Mammary epithelial cell (primary cell): ENCODE measurements at places on chromosomes 2 and 18. TPM values are rescaled to one million over a fixed set of nuclear protein-coding genes. Genes with fewer than 3 reads are reported as not detected.
A peak's percentile ranks its signal among the peaks of the same experiment; 100 is the strongest.

DNA sequence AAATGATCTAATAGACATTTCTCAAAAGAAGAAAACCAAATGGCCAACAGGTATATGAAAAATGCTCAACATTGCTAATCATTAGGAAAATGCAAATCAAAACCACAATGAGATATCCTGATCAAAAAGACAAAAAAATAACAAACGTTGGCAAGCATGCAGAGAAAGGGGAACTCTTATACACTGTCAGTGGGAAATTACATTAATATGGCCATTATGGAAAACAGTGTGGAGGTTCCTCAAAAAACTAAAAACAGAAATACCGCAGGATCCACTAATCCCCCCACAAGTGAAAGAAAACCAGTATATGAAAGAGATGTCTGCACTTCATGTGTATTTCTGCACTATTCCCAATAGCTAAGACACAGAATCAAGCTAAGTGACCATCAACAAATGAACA, 57.7 kb upstream of the CTIF start:
- no peak for DNase-seq

The RGPD4 gene
- 0.13 TPM in 1 of 2 replicates, not detected in the other for total RNA-seq

DNA sequence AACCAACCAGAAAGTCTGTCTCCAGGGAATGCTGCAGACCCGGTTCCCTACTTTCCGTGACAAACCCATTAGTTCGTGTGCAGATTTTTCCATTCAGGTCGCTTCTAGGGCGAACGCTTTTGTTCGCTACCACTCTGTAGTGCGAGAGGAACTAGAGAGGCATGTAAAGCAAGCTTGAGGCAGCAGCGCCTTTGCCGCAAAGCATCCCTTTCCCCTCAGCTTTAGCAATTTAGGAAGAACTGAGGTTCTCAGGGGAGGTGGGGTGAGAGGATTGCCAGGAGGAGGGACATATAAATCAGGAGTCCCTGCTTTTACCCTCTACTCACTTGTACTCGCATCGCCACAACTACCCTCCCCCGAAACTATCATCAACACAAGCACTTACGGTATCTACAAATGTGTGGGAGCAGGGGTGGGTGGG, 748 bp upstream of the ZNF804A start:
- DNase-seq = no peak

- DNase-seq = peak; percentile 56
Observed at GRCh38 chr2:191864628-191865374, 17.9 kb upstream of the CAVIN2 start.

The SPP2 gene
- total RNA-seq = not detected

- DNase-seq = no peak
Observed at GRCh38 chr2:48412443-48413250, 117.3 kb upstream of the STON1 start.

DNA sequence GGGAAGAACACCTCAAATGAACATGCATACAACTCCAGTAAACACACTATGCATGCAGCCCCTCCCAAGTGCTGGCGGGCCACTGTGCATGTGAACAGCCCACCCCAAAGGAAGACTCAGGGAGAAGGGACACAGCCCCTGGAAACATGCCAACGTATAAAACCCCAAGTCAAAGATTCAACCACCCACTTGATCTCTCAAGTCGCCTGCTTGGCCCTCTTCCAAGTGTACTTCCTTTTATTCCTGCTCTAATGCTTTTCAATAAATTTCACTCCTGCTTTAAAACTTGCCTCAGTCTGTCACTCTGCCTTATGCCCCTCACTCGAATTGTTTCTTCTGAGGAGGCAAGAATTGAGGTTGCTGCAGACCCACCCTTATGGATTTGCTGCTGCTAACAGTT, 139.1 kb downstream of the C1D start:
- DNase-seq = no peak

The MCM6 gene
- 9.7 and 39.0 TPM in 2 replicates for total RNA-seq

The CHRND gene
- total RNA-seq = not detected

DNA sequence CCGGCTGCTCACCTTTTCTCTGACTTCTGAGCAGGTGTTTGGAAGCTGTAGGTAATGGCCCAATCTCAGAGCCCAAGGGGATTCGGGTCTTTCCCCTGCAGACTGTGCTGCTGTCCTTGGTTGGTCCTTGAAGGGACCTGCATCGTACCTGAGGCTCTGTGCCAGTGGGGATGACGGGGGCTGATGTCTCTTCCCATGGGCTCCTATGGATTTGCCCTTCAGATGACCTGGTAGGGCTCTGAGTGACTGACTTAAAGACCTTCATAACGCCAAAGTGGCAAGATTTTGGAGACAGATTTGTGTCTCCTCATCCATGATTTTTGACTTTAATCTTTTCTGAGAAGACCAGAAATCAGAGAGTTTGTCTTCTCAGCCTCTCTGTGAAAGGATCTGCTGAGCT, 166.1 kb downstream of the FAM210A start:
- no peak for DNase-seq

DNA sequence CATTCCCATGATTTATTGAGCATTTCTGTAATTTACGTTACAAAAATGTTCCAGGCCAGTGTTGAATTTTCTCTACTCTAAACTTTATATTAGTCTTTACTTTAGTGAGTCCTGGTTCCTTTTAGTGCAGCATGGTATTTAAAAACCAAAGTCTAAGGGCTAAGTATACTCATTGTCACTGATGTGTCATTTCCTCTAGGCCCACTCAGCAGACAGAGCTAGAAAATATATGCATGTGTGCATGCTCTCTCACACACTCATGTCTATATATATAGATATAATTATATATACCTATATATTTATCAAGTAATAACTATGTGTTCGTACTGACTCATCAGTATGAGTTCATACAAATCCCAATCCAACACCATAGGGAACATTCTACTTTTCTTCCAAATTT, 132.5 kb upstream of the SLC8A1 start:
- DNase-seq = no peak

The GPR75 gene
- total RNA-seq = 7.8 TPM

DNA sequence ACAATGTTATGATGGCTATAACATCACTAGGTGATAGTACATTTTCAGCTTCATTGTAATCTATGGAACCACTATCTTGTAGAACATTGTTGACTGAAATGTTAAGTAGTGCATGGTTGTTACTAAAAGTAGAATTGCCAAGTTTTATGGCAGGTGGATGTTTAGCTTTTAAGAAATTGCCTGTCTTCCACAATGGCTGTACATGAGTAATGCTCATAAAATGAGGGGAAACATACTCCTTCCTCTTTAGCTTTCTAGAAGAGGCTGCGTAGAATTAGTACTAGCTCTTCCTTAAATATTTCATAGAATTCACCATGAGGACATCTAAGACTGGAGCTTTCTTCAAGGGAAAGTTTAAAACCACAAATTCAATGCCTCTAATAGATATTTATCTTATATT, 161.0 kb downstream of the TPGS2 start:
- DNase-seq = no peak

DNA sequence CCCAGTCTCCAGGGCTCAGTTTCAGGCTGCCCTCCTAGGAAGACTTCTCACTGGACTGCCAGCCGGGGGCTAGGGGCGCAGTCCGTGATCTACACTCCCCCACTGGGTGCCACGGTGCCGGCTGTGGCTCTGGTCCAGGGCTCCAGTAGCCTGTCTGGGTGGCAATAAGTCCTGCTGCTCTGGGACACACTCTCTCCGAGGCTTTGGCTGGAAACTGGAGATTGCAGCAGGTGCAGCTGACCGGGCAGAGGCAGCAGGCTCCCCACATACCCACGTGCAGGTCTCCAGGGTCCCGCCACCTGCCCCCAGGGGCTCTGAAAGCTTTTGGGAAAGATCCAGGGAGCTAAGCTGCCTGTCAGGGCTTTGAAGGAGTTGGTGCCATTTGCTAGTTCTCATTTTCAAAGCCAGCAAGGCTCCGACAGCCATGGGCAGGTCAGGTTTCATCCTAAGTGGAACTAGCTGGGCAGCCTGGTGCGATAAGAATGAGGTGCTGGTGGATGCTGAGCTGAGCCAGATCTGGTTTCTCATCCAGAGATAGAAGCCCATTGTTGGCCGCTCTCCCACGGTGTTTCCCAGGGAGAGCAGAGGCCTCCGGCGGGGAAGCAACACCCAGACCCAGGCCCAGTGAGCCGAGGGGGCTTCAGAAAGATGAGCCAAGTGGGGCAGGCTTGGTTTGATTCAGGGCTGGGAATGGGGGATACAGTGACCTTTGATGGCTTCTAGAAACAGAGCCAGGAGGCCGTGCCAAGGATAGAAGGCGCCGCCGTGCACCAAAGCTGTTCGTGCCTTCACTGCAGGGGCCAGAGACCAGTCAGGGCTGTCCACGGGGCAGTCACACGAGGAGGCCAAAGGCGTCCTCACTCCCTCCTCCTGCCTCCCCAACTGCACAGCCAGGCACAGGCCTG, 141.7 kb upstream of the GPC1 start:
- DNase-seq = no peak

DNA sequence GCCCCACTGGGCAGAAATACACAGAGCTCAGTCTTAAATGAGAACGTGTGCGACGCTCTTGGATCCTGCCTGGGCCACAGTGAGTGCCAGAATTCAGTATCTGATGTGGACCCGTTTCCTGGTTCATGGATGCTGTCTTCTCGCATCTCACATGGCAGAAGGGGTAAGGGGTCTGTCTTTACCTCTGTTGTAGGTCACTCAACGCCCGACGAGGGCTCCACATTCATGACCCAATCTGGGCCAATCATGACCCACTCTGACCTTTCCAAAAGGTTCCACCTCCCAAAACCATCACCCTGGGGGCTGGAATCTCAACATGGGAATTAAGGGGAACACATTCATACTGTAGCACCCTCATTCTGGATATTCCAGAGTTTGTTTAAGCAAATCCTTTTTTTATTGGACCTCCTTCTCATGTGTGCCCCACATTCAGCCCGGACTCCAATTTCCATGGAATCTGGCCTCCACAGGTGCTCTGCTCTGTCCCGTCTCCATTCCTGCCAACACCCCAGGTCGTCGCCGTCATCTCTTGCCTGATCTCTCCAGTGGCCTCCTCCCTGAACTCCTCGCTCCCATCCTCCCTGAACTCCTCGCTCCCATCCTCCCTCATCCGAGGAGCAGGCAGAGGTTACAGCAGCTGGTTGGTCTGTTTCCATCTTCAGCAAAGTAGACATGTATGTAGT, 78.9 kb upstream of the OTOS start:
- no peak for DNase-seq
